ENCODE measurements at places on chromosomes 13 and 19. TPM values are rescaled to one million over a fixed set of nuclear protein-coding genes. Genes with fewer than 3 reads are reported as not detected.

DNA sequence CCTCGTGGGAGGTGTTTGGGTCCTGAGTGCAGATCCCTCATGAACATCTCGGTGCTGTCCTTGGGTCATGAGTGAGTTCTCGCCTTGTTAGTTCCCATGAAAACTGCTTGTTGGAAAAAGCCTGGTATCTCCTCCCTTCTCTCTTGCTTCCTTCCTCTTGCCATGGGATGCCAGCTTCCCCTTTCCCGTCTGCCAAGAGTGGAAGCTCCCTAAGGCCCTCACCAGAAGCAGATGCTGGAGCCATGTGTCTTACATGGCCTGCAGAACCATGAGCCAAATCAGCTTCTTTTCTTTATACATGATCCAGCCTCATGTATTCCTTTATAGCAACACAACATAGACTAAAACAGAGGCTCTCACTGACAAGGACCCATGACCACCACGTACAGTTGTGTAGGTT is 8.2 kb downstream of the ADGRE2 start:
- H3K27me3 ChIP-seq: peaks cover 9% of the 10 kb centered on the region
- H3K4me1 ChIP-seq: peaks cover 7% of the 10 kb centered on the region
- no peak overlapping the region for H3K27ac ChIP-seq
- H3K36me3 ChIP-seq: peaks cover 3% of the 10 kb centered on the region

- no peak overlapping the region for H3K4me3 ChIP-seq
- no peaks in the 10 kb centered on the region for H3K36me3 ChIP-seq
- DNase-seq: no peak
- H3K27ac ChIP-seq: no peak overlapping the region
- H3K4me1 ChIP-seq: no peaks in the 10 kb centered on the region
Observed at GRCh38 chr13:23680845-23681669, 110.8 kb downstream of the TNFRSF19 start.

DNA sequence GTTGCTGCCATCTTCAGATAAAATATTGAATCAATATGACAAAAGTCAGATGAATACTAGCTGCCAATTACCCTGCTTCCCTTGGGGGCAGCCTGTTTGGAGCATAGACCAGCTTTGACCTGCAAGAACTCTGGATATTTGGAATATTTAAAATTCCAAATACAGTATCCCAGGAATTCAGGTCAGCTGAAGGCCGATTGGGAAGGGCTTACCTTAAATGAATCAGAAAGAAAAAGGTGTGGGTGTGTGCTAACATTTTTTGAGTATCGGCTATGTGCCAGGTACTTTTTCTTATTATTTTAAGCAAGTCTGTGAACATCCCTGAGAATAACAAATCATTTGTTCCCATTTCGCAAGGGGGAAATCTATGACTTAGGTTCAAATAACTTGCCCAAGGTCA is 1.8 kb upstream of the RUBCNL start:
- H3K4me1 ChIP-seq: peaks cover 69% of the 10 kb centered on the region
- no peaks in the 10 kb centered on the region for H3K27me3 ChIP-seq
- DNase-seq: no peak
- H3K36me3 ChIP-seq: peaks cover 32% of the 10 kb centered on the region
- peak overlapping the region; percentile 93 for H3K27ac ChIP-seq

DKKL1 gene
- 0.76 TPM for total RNA-seq

DNA sequence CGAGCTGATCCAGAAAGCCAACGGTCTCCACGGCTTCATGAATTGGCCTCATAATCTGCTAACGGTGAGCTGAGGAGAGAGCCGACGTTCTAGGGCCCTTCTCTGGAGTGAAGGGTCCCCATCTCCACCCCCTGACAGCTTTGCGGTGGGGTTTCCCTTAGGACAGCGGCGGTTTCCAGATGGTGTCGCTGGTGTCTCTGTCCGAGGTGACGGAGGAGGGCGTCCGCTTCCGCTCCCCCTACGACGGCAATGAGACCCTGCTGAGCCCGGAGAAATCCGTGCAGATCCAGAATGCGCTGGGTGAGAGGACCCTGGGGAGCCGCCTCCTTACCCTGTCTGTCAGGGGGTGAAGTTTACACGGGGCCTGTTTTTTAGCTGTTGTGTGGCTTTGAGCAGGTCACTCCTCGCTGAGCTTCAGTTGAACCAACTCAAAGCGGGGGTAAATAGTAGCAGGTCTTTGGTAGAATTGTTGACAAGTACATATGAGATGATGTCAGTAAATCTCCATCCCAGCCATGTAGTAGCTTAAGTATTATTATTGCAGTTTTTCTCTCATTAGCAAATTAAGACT is 801 bp downstream of the QTRT1 start:
- peaks cover 12% of the 10 kb centered on the region for H3K4me1 ChIP-seq
- H3K27ac ChIP-seq: peak overlapping the region; percentile 85
- H3K27me3 ChIP-seq: peaks cover 2% of the 10 kb centered on the region
- H3K4me3 ChIP-seq: peak overlapping the region; percentile 93

CPT1C gene
- 0.51 TPM for total RNA-seq

- H3K36me3 ChIP-seq: peaks cover 78% of the 10 kb centered on the region
- H3K4me3 ChIP-seq: no peak overlapping the region
- H3K27me3 ChIP-seq: no peaks in the 10 kb centered on the region
- no peak overlapping the region for H3K27ac ChIP-seq
- no peak for DNase-seq
- peaks cover 3% of the 10 kb centered on the region for H3K4me1 ChIP-seq
Observed at GRCh38 chr19:40705950-40706619, 10.6 kb downstream of the COQ8B start.

DNA sequence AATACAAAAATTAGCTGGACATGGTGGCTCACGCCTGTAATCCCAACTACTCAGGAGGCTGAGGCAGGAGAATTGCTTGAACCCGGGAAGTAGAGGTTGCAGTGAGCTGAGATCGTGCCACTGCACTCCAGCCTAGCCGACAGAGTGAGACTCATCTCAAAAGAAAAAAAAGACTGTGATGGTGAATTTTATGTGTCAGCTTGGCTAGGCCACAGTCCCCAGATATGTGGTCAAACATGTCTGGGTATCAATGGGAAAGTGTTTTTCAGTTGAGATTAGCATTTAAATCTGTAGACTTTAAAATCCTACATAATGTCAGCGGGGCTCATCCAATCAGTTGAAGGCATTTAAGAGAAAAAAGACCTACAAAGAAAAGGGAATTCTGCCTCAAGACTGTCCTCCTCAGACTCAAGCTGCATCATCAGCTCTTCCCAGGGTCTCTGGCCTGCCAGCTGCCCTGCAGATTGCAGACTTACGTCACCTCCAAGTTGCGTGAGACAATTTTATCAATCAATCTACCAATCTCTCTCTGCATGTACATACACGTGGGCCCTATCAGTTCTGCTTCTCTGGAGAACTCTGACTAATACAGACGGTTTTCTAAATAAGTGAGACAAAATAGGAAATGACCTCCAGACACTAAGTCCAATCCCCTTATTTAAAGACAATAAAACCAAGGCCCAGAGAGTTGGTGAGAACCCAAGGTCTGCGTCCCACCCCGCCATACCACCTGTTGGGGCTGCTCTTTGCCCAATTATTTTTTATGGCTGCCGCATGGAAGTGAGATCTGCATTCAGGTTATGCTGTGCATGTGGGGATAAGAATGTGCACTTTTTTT is 99.2 kb downstream of the ABCC4 start:
- DNase-seq: no peak
- no peaks in the 10 kb centered on the region for H3K4me1 ChIP-seq
- H3K4me3 ChIP-seq: no peak overlapping the region

All from activated B cell treated with CpG ODN at 0.5 μM for 24 hours (primary cell).